ENCODE measurements at places on chromosomes 4 and X. TPM values are rescaled to one million over a fixed set of nuclear protein-coding genes. Genes with fewer than 3 reads are reported as not detected.

The MAGEA9B gene
- not detected for total RNA-seq

The TGIF2LX gene
- total RNA-seq = not detected

The SPATA18 gene
- total RNA-seq = 15.4 TPM

The ARHGAP24 gene
- 59.9 TPM for total RNA-seq

The PF4V1 gene
- total RNA-seq = not detected

The RAB33A gene
- 0.39 TPM for total RNA-seq

The KCNIP4 gene
- not detected for total RNA-seq

The ZNF674 gene
- 2.3 TPM for total RNA-seq

The AREG gene
- 4.7 TPM for total RNA-seq

The MAGEA4 gene
- total RNA-seq = not detected

The TBC1D14 gene
- 32.3 TPM for total RNA-seq

The HELT gene
- total RNA-seq = not detected

The CCKAR gene
- total RNA-seq = not detected

The TCEAL6 gene
- total RNA-seq = not detected

The SMIM14 gene
- total RNA-seq = 29.1 TPM

The AWAT1 gene
- not detected for total RNA-seq

The GABRB1 gene
- total RNA-seq = not detected

The ZCCHC12 gene
- total RNA-seq = under 0.01 TPM

The GPR82 gene
- not detected for total RNA-seq

The ABRAXAS1 gene
- 13.6 TPM for total RNA-seq

The SUPT20HL2 gene
- not detected for total RNA-seq

The IL15 gene
- 1.6 TPM for total RNA-seq

The PCSK1N gene
- total RNA-seq = 0.37 TPM

The UCP1 gene
- total RNA-seq = not detected

The CDKL5 gene
- 1.1 TPM for total RNA-seq

The AMBN gene
- not detected for total RNA-seq

All from subcutaneous preadipocyte (primary cell).